Adrenal gland (tissue), 19 donors: ENCODE measurements at places on chromosomes 13 and 19. TPM values are rescaled to one million over a fixed set of nuclear protein-coding genes. Genes with fewer than 3 reads are reported as not detected.

Gene TTYH1
- 1.7 TPM for polyA plus RNA-seq

- no peak for DNase-seq
- H3K27ac ChIP-seq, result no peak overlapping the region
- H3K4me1 ChIP-seq, result no peaks in the 10 kb centered on the region
- peaks cover 13% of the 10 kb centered on the region for H3K27me3 ChIP-seq
- no peaks in the 10 kb centered on the region for H3K36me3 ChIP-seq
These were observed 2.3 kb downstream of the CEACAM18 start for GRCh38 chr19:51480590-51480989.

Gene RNF17
- not detected for polyA plus RNA-seq

GRCh38 chr19:41753936-41754529 is 1.3 kb upstream of the CEACAM6 start:
- no peak overlapping the region for H3K27ac ChIP-seq
- H3K4me3 ChIP-seq, result no peak overlapping the region
- H3K4me1 ChIP-seq, result no peaks in the 10 kb centered on the region

GRCh38 chr13:28394422-28394821 is 100.5 kb downstream of the FLT1 start:
- H3K4me3 ChIP-seq, result no peak overlapping the region
- H3K27ac ChIP-seq, result no peak overlapping the region
- DNase-seq, result no peak
- H3K36me3 ChIP-seq, result no peaks in the 10 kb centered on the region
- H3K27me3 ChIP-seq, result peaks cover 4% of the 10 kb centered on the region
- no peaks in the 10 kb centered on the region for H3K4me1 ChIP-seq

GRCh38 chr13:78770601-78771000 is 111.6 kb upstream of the OBI1 start:
- no peaks in the 10 kb centered on the region for H3K27me3 ChIP-seq
- no peaks in the 10 kb centered on the region for H3K4me1 ChIP-seq
- no peak overlapping the region for H3K27ac ChIP-seq
- no peak overlapping the region for H3K4me3 ChIP-seq
- DNase-seq, result no peak
- H3K36me3 ChIP-seq, result no peaks in the 10 kb centered on the region

Gene ERICH6B
- not detected for polyA plus RNA-seq

DNA sequence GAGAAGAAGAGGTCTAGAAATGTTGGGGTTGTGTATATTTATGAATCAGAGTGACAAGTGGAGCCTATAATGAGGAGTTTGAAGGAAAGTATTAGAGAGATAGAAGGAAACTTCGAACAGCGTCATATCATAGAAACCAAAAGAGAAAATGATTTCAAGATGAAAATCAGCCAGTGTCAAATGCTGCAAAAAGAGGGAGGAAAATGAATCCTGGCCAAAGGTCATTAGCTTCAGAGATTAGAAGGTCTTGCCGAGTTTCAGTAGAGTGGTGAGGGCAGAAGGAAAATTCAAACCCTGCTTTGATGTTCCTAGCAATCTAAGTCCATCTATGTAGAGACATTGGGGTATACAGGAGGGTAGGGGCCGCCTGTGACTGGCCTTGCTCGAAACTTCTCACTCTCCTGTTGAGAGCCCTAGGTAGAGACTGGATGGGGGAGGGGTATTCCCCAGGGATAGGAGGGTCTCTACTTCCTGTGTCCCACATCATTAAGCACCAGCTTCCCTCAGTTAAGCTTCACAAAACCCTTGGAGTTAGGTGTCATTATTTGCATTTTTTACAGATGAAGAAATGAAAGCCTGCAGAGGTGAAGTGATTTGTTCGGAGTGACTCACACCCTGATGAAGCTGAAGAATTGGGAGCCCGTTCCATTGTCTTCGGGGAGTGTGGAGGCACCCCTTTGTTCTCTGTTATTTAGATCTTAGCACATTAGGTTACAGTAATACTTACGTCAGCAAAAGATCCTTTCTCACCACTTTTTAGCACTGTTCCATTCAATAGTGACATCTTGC is 62.8 kb downstream of the FGF9 start:
- peaks cover 7% of the 10 kb centered on the region for H3K4me1 ChIP-seq
- H3K27ac ChIP-seq, result no peak overlapping the region
- DNase-seq, result no peak
- H3K4me3 ChIP-seq, result no peak overlapping the region

Gene CGB5
- polyA plus RNA-seq, result not detected

GRCh38 chr13:113625965-113626721 is 31.9 kb downstream of the ATP4B start:
- H3K27ac ChIP-seq, result no peak overlapping the region
- no peak overlapping the region for H3K4me3 ChIP-seq
- no peak for DNase-seq
- H3K27me3 ChIP-seq, result no peaks in the 10 kb centered on the region
- no peaks in the 10 kb centered on the region for H3K4me1 ChIP-seq
- no peaks in the 10 kb centered on the region for H3K36me3 ChIP-seq

DNA sequence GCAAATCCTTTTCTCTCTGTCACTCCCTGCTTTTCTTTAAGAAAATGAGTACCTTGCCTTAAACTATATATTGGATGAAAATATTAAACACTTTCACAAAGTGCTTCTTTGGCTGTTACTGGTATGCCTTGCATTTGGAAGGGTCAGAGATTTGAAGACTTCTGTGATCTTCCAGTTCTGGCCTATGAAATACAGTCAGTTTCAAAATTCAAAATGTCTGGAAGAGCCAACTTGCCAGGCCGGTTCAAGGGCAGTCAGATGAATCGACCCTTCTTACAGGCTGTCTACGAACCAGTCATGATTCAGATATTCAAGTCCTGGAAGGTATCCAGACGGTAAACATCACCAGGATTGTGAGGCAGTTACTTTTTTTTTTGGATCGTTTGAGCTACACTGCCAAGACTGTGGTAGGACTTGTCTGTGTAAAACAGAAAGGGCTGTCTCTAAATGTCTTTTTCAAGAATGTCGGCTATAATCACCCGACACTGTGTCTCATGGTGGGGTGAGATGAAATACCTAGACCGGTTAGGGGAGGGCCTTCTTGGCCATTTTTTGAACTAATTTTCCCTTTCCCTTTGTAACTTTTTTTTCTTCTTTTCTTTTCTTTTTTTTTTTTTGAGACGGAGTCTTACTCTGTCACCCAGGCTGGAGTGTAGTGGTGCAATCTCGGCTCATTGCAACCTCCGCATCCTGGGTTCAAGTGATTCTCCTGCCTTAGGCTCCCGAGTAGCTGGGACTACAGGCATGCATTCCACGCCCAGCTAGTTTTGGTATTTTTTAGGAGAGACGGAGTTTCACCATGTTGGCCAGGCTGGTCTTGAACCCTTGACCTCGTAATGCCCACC is 11.2 kb downstream of the ACTN4 start:
- DNase-seq, result peak; percentile 80
- no peak overlapping the region for H3K4me3 ChIP-seq
- peaks cover 100% of the 10 kb centered on the region for H3K4me1 ChIP-seq
- H3K27me3 ChIP-seq, result no peaks in the 10 kb centered on the region
- peak overlapping the region; percentile 95 for H3K27ac ChIP-seq

GRCh38 chr13:21822029-21822428 is 151.2 kb downstream of the FGF9 start:
- no peak for DNase-seq
- H3K27ac ChIP-seq, result no peak overlapping the region
- no peaks in the 10 kb centered on the region for H3K4me1 ChIP-seq
- no peak overlapping the region for H3K4me3 ChIP-seq
- no peaks in the 10 kb centered on the region for H3K27me3 ChIP-seq

Gene KXD1
- polyA plus RNA-seq, result 74.2 TPM

DNA sequence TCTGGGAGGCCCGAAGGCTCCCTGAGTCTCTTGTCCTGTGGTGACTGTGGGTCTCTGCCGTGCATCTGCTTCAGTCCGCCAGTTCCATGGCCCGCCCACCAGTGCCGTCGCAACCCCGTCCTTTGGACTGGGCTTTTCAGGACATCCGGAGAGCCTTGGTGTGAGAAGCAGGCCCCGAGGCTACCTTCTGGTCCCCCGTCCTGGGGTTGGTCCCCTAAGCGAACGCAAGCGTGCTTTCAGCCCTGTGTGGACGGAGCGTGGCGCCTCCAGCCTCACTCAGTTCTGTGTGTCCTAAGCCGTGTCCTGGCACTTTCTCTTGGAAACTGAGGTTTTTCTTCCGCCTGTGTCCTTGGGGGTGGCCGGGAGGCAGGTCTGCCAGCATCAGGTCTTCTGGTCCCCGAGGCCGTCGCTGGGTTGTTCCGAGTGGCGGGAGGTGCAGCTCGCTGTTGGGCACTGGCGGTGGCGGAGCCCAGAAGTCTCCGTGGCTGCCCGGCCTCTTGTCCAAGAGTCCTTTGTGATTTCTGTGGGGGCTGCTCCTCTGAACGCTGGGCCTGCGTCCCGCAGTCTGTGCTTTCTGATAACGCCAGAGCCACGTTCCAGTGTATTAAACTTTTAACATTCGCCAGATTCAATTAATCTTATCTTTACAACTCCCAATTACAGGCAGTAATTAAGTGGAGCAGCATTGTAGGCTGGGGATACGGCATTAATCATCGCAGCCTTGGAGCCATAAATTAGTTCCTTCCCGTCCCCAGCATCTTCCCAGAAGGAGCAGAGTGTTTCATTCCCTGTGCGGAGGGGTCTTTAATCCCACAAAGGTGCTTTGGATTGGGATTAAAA is 99.5 kb downstream of the KDM4B start:
- peak; percentile 52 for DNase-seq
- H3K4me1 ChIP-seq, result peaks cover 15% of the 10 kb centered on the region
- no peaks in the 10 kb centered on the region for H3K36me3 ChIP-seq
- no peaks in the 10 kb centered on the region for H3K27me3 ChIP-seq

GRCh38 chr13:81563091-81563490 is 1222.2 kb upstream of the SPRY2 start:
- no peak for DNase-seq
- no peak overlapping the region for H3K4me3 ChIP-seq
- H3K4me1 ChIP-seq, result no peaks in the 10 kb centered on the region

- H3K27ac ChIP-seq, result no peak overlapping the region
- no peak for DNase-seq
- H3K36me3 ChIP-seq, result no peaks in the 10 kb centered on the region
- no peaks in the 10 kb centered on the region for H3K4me1 ChIP-seq
- H3K4me3 ChIP-seq, result no peak overlapping the region
- H3K27me3 ChIP-seq, result no peaks in the 10 kb centered on the region
These were observed 881.1 kb downstream of the PCDH9 start for GRCh38 chr13:66348745-66349690.

Gene MYO1F
- 4.9 TPM for polyA plus RNA-seq

Gene ZNF112
- 5.8 TPM for polyA plus RNA-seq

GRCh38 chr19:55171440-55171839 is 5.0 kb upstream of the DNAAF3 start:
- H3K27ac ChIP-seq, result no peak overlapping the region
- H3K4me1 ChIP-seq, result peaks cover 3% of the 10 kb centered on the region
- no peak overlapping the region for H3K4me3 ChIP-seq
- no peaks in the 10 kb centered on the region for H3K36me3 ChIP-seq
- H3K27me3 ChIP-seq, result peaks cover 37% of the 10 kb centered on the region

GRCh38 chr19:33954686-33955085 is 158.0 kb downstream of the KCTD15 start:
- H3K27me3 ChIP-seq, result no peaks in the 10 kb centered on the region
- no peaks in the 10 kb centered on the region for H3K4me1 ChIP-seq
- H3K4me3 ChIP-seq, result no peak overlapping the region
- H3K27ac ChIP-seq, result no peak overlapping the region

Gene GJA3
- not detected for polyA plus RNA-seq

DNA sequence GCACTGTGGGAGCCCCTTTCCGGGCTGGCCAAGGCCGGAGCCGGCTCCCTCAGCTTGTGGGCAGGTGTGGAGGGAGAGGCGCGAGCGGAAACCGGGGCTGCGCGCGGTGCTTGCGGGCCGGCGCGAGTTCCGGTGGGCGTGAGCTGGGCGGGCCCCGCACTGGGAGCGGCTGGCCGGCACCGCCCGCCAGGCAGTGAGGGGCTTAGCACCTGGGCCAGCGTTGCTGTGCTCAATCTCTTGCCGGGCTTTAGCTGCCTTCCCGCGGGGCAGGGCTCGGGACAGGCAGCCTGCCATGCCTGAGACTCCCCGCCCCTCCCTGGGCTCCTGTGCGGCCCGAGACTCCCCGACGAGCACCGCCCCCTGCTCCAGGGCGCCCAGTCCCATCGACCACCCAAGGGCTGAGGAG is 405.2 kb upstream of the PRR20A start:
- H3K27me3 ChIP-seq, result no peaks in the 10 kb centered on the region
- no peak for DNase-seq
- H3K4me1 ChIP-seq, result no peaks in the 10 kb centered on the region
- no peak overlapping the region for H3K4me3 ChIP-seq
- H3K36me3 ChIP-seq, result no peaks in the 10 kb centered on the region
- no peak overlapping the region for H3K27ac ChIP-seq

DNA sequence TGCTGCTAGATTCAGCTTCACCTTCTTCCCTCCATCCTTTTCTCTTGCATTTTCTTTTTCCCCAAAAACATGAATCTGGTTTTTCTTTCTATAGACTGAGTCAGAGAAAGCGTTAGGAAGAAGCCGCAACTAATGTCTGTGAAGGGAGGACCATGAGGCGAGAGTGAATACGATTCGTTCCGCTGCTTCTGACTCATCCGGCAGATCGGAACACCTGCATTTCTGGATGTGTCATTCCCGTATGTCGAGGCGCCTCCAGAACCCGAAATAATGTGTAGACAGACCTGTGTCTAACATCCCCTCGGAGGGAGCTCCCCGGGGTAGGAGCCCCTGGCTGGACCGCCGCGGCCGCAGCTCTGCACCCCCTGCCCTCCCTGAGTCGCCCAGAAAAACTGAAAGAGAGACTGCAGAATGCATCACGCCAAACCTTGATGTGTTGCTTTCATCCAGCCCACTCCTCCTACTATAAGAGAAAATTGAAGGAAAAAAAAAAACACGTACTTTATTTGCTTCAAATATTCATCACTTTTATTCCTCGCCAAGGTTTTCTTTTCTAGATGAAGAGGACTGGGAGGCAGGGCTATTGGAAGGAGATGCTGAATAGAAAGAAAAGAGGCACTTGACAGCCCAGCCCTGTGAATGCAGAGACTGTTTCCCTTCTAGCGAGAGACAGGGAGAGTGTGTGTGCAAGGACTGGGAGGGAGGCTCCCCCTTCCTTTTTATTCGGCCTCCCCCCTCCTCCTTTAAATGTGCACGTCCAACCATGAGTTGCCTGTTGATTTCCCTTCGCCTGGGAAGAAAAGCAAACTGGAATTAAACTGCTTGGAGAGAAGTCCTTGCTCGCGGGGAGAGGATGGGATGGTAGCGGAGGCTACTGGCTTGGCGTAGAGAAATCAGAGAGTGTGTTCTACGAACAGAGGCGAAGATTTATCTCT is 616 bp upstream of the PCDH17 start:
- peaks cover 14% of the 10 kb centered on the region for H3K4me1 ChIP-seq
- DNase-seq, result peak; percentile 4
- no peak overlapping the region for H3K4me3 ChIP-seq
- H3K36me3 ChIP-seq, result no peaks in the 10 kb centered on the region

Gene ACTMAP
- polyA plus RNA-seq, result 28.0 TPM

- DNase-seq, result peak; percentile 68
- H3K27ac ChIP-seq, result peak overlapping the region; percentile 54
- H3K36me3 ChIP-seq, result no peaks in the 10 kb centered on the region
These were observed 800 bp downstream of the ELL start for GRCh38 chr19:18520848-18521691.

DNA sequence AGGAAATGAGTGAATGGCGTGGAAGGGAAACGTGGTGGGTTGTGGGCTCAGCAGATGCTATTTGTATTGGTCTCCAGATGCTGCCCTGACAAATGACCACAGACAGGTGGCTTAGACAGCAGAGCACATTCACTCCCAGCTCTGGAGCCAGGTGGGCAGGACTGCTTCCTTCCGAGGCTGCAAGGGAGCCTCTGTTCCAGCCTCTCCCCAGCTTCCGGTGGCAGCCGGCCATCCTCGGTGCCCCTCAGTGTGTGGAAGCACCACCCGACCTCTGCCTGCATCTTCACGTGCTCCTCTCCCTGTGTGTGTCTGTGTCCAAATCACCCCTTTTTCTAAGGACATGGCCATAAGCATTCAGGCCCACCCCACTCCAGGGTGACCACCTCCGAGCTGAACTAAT is 105.1 kb downstream of the SOX1 start:
- no peak overlapping the region for H3K27ac ChIP-seq
- H3K36me3 ChIP-seq, result no peaks in the 10 kb centered on the region
- H3K27me3 ChIP-seq, result no peaks in the 10 kb centered on the region
- H3K4me3 ChIP-seq, result no peak overlapping the region
- peak; percentile 30 for DNase-seq

Gene FARP1
- polyA plus RNA-seq, result 258 TPM
